ENCODE measurements at places on chromosomes 7 and 10.

DNA sequence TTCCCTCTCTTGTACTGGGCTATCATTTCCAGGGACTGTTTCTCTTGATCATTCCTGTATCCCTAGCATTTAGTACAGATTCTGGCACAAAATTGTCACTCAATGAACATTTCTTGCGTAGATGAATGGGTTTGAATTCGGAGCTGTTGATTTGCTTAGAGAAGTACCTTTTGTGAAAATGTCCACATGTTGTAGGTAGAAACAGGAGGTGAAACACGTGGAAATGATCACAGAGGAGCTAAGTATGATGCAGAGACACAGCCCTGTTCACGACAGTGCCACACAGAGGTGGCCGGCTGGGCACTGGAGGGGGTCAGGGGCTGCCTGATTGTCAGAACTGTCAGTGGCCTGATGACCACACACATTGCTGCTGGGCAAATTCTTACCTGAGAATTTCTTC, 196.1 kb upstream of the PRKCQ start:
- DNase-seq: no peak

DNA sequence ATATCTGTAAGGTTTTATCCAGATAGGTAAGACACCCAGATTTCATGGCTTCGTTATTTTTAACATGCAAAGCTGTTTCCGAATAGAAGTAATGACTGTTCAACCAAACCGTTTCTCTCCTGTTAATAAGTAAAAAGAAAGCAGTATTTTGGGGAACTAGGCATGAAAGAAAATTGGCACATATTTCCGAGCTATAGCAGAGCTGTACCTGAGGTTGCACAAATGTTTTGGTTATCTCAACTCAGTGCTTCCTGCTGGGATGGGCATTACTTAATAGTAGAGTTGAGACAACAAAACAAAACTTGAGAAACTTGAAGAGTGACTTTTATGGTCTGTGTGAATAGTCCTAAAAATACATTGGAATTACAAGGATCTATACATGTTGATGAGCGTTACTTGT, 564.3 kb upstream of the SORCS1 start:
- no peak for DNase-seq

- DNase-seq: no peak
These were observed 255.0 kb upstream of the SP8 start for GRCh38 chr7:21041666-21042065.

DNA sequence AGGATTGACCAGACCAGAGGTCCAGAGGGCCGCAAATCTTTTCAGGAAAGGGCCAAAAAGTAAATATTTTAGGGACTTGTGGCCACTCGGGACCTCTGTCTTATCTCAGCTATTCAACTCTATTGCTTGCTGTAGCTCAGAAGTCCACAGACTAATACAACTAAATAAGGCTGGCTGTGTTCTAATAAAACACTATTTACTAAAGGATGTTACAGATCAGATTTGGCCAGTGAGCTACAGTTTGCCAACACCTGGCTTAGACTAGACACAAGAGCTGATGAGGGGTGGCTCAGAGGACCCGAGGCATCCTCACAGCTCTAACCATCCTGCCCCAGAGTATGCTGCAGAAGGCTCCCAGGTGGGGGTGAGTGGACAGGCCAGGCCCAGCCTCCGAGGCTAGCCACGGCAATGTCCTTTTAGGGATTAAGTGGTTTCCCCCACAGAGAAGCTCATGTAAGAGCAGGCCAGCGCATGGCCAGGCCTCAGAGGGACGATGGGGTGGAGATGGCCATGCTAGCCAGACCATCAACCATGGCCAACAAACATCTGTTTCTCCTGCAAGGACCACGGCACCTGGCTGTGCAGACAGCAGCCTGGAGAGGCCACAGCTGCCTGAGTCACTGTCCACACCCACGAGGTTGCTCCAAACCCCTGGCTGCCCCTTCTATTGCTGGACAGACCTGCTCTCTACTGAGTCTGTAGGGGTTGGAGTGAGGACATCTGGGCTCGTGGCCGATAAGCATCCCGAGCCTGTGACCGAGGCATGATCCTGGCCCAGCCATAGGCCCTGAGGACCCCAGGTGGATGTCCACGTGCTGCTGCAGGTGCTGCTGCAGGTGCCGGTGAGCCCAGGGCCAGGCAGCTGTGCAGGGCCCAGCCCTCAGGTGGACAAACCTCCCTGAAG, 76.5 kb downstream of the AFAP1L2 start:
- DNase-seq: no peak

- no peak for DNase-seq
These were observed 31.0 kb upstream of the TRIM8 start for GRCh38 chr10:102613286-102613685.

GRCh38 chr7:132402096-132402495, 174.2 kb downstream of the PLXNA4 start:
- DNase-seq: no peak

- no peak for DNase-seq
These were observed 45.6 kb upstream of the TES start for GRCh38 chr7:116164552-116165306.

- DNase-seq: no peak
These were observed 41.2 kb downstream of the AOAH start for GRCh38 chr7:36683111-36683510.

GRCh38 chr7:110209884-110210283, 881.0 kb upstream of the LRRN3 start:
- DNase-seq: no peak

DNA sequence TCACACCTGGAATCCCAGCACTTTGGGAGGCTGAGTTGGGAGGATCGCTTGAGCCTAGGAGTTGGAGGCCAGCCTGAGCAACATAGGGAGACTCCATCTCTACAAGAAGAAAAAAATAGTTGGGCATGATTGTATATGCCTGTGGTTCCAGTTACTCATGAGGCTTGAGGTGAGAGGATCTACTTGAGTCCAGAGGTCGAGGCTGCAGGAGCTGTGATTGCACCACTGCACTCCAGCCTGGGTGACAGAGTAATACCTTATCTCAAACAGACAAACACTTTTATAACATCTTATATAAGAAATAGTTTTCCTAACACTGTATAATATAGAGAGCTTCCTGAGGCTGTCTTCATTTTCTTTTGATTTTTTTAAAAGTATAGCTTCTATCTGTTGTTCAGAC, 448.4 kb upstream of the COBL start:
- DNase-seq: no peak

DNA sequence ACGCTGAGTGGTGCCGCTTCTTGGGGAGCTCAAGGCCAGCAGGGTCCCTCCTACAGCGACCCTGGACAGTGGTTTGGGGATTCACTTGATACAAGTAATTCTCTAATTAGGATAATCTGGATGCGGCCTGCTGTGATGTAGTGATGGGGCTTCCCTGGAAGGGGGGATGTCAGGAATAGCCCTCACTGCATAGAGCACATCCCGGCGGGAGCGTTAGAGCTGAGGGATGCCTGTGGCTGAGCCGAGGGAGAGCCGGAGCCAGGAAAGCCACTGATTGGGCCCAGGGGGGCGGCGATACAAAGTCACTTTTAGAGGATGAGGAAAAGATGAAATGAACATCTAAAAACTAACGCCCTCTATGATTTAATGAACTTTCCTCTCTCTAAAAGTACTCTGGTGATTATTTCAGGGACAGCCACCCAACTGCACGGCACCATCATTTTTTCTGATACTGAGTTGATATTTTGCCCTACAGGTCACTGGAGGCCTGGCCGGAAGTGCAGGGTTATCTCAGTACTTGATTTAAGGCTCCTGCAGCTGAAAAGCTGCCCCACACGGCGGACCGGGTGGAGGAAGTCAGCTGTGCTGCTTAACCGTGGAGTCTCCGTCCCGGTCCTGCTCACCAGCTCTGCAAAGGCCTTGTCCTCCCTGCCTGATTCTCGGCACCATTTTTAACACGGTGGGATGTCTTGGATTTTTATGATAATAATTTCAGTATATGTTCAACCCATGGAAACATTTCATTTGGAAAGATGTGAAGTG, 518.8 kb downstream of the DNAJB6 start:
- no peak for DNase-seq

DNA sequence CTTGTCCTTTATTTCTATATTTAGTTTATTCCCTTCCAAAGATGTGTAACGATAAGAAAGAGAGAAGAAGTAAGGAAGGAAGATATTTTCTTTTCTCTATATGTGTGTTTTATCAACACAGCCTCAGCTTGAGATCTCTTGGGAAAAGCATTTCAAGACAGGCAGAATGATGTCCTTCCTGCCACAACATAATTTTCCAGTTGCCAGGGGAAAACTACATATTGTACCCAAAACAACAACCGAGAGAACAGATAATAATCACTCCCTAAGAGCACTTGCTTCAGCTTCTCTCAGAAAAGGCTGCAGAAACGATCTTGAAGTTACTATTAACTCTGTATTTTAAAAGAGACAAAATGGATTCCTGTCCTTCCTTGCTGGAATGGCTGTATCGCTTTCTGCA, 151.4 kb upstream of the ITGB1 start:
- DNase-seq: no peak

DNA sequence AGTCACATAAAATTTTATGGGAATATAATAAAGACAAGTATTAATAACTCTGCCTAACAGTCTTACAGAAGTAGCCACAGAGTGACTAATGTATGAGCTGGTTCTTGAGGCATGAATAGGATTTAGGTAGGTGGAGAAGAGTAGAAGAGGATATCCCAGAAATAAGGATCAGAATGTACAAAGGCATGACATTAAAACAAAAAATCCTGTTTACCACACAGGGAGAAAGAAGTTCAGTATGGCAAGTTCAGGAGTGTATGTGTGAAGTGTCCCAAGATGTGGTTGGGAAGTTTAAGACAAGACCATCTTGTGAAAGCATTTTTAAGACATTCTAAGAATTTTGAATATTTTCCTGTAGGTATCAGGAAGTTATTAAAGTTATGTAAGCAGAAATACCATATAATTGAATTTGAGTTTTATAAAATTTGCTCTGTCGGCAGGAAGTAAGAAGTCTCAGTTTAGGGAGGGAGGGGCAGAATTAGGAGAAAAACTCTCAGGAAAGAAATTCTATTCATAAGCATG, 64.7 kb upstream of the CAV2 start:
- no peak for DNase-seq

DNA sequence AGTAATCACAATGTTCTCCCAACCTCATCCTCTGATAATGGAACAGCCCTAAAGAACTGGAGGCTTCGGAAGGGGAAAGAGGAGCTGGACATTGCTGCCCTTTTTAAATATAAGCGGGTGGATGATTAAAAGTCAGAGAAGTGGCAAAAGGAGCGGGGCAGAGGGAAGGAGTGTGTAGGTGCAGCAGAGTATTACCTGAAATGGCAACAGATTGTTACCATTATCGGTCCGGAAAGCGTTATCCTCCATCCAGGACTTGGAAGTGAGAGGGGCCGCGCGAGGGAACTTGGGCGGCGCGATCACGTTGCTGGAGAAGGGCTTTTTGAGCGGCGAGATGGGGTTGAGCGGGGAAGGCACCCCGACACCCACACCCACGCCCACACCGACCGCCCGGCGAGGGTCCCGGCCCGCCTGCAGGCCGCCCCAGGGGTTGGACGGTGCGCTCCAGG, 51.7 kb downstream of the CPEB3 start:
- DNase-seq: no peak

DNA sequence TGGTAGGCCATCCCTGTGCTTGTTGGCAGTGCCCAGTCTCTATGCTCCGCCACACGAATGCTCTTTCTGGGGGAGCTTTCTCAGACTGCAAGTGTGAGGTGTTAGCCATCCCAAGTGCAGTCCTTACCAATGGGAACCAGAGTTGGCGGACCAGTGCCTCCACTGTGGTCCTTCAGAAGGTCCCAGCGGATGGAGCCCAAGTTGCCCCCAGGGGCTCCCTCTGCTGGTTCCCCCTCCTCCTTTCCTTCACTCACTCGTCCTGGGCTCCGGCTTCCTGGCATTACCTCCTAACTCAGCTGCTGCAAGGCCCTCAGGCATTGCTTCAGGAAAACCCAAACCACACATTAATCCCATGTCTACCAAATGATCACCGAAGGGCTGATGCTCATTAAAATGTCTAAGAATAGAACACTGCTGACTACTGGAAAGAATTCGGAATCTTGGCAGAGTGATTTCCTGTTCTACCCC, 139.8 kb downstream of the CUBN start:
- DNase-seq: no peak

DNA sequence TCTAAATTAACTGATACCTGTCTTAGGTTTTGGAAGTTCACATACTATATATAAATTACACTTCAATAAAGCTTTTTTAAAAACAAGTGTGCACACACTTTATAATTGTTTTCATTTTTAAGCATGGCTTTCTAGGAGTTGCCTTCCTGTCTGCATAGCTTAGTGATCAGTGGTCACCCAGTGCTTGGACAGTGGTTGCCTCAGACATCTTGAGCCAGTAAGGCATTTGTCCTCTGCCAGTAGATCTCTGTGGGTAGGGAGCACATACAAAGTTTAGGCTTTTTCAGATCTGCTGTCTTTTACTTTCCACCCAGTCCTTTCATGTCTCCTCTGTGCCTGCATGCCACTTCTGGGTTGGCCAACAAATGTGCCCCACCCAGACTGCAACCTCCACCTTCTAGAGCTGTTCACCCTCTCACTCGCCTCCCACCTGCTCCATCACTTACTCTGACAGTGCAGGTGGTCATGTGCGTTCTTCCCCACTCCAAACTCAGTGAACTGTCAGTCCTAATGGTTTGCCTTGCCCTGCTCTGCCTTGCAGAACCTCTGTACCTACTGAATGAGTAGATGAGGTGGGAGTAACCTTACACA, 31.7 kb downstream of the TPST1 start:
- DNase-seq: no peak

DNA sequence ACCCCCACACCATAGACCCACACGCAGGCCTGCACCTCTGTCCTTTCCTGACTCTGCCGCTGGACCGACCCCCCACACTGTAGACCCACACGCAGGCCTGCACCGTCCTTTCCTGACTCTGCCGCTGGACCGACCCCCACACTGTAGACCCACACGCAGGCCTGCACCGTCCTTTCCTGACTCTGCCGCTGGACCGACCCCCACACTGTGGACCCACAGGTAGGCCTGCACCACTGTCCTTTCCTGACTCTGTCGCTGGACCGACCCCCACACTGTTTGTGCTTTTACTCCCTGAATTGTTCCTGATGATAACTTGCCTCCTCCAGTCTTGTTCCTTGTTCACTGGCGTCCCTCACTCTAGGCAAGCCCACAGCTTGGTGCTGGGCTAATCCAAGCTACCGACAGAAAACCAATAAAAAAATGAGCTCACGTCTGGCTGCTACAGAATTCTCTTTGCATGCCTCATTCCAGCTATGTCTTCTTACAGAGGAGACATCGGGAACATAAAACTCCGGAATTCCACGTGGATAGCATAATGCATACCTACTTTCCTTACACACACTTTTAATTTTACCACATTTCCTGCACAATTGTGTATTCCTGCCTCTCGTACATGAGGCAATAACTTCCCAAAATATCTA, 494.3 kb downstream of the PTPRN2 start:
- no peak for DNase-seq

GRCh38 chr10:101063548-101064414, 2.0 kb downstream of the KAZALD1 start:
- DNase-seq: no peak
